ENCODE measurements at places on chromosomes 7 and 10. TPM values are rescaled to one million over a fixed set of nuclear protein-coding genes. Genes with fewer than 3 reads are reported as not detected.

DNA sequence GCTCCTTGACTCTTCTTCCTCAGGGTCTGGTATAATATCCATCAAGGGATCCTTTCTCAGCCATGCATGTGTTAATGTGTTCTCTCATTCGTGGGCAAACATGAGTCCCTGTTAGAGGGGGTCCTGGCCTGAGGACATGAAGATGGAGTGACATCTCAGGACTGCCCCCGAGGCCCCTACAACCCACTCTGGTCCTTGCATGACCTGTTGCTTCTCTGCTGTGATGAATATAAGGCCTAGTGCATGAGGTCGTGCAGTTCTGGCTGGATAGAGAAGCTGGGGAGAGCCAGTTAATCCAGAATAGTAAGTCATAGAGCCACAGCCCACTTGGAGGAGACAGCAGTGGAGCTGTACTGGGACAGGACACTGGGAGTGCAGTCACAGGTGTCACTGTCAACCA is 4.6 kb upstream of the VWC2 start:
- no peaks in the 10 kb centered on the region for H3K36me3 ChIP-seq
- DNase-seq = no peak
- H3K27me3 ChIP-seq = peaks cover 72% of the 10 kb centered on the region
- no peak overlapping the region for H3K4me3 ChIP-seq
- H3K27ac ChIP-seq = no peak overlapping the region

ZCWPW1 gene
- 2.0 TPM for total RNA-seq

GRCh38 chr10:114000457-114001010 is 43.1 kb upstream of the ADRB1 start:
- peaks cover 13% of the 10 kb centered on the region for H3K27me3 ChIP-seq
- DNase-seq = no peak
- H3K27ac ChIP-seq = no peak overlapping the region
- H3K36me3 ChIP-seq = no peaks in the 10 kb centered on the region

DNA sequence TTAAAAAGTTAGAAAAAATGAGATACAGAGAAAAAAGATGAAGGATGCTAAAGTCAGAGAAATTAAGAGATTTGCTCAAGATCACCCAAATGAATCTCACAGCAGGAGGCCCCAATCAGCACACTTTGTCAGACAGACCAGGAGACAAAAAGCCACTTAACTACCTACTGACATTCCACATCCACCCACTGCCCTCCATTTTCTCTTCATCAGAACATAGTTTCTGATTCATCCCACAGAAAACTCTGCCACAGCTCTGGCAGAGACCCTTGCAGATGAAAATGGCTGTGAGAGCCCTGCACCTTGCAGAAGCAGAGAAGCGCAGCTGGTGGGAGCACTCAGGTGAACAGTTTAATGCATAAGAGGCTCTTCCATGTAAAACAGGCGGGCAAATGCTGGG is 26.6 kb downstream of the DGKI start:
- H3K27ac ChIP-seq = no peak overlapping the region
- H3K36me3 ChIP-seq = no peaks in the 10 kb centered on the region
- peaks cover 28% of the 10 kb centered on the region for H3K4me1 ChIP-seq
- H3K27me3 ChIP-seq = no peaks in the 10 kb centered on the region
- no peak overlapping the region for H3K4me3 ChIP-seq

PRR15 gene
- 0.41 TPM for total RNA-seq

- H3K4me3 ChIP-seq = no peak overlapping the region
- no peaks in the 10 kb centered on the region for H3K36me3 ChIP-seq
- H3K4me1 ChIP-seq = peaks cover 2% of the 10 kb centered on the region
- DNase-seq = no peak
- peak overlapping the region; percentile 8 for H3K27ac ChIP-seq
- no peaks in the 10 kb centered on the region for H3K27me3 ChIP-seq
Observed at GRCh38 chr10:123795196-123795780, 96.3 kb downstream of the CPXM2 start.

ASIC3 gene
- 6.0 TPM for total RNA-seq

CNNM1 gene
- total RNA-seq = 1.6 TPM

DNA sequence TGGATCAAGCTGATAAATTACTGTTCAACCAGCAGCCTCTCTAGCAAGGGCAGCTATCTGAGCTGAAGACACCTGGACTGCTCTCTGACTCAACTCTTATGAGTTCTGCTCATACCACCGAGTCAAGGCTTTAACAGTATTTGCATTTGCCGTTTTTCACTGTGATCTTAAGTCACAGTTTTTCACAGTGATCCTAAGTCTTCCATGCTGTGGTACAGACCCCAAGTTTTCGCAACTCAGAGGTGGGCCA is 31.3 kb downstream of the PIP4K2A start:
- peaks cover 2% of the 10 kb centered on the region for H3K36me3 ChIP-seq
- no peak for DNase-seq
- no peak overlapping the region for H3K4me3 ChIP-seq
- H3K27ac ChIP-seq = no peak overlapping the region
- H3K27me3 ChIP-seq = no peaks in the 10 kb centered on the region

- DNase-seq = peak; percentile 22
- H3K4me3 ChIP-seq = peak overlapping the region; percentile 96
- H3K4me1 ChIP-seq = peaks cover 65% of the 10 kb centered on the region
- H3K27ac ChIP-seq = peak overlapping the region; percentile 88
Observed at GRCh38 chr10:80407812-80408241, 524 bp upstream of the PRXL2A start.

DNA sequence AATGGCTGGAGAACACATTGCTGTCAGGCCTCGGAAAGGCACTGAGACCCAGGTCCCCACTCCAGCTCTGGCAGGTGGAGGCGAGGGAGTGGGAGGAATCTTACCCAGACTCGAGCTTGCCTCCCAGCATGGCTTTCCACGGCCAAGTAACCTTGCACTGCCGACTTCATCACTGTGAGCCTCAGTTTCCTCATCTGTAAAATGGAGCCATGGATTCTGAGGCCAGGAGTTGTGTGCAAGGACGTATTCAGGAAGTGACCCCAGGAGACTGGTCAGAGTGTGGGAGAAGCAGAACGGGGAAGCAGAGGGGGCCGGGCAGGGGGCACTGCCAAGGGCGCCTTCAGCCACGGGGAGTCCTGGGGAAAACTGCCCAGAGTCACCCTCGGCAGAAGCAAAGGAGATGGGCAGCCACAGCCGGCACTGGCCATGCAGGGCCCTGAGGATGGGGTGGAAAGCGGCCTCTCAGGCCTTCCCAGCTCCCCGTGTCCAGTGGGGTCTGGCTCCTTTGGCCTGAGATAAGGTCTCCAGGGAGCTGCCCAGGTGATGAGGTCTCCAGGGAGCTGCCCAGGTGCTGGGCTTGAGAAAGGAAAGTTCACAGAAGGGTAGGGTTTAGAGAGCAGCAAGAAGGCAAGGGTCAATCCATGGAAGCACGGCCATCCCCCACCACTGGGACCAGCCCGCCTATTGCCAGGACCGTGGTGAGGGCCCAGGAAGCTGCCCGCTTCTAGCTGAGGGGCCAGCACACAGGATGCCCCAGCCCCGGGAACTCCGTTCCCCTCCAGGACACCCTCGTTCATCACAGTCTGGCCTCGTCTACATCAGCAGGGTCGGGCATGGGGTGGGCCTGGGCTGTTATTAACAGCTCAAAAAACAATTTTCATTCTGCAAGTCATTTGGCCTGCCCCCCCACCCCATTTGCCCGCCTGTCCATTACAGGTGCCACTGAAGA is 34.3 kb upstream of the EN2 start:
- DNase-seq = no peak
- H3K27me3 ChIP-seq = peaks cover 18% of the 10 kb centered on the region
- H3K4me1 ChIP-seq = no peaks in the 10 kb centered on the region
- no peaks in the 10 kb centered on the region for H3K36me3 ChIP-seq

VSIR gene
- not detected for total RNA-seq

- no peaks in the 10 kb centered on the region for H3K4me1 ChIP-seq
- H3K27ac ChIP-seq = no peak overlapping the region
- H3K4me3 ChIP-seq = no peak overlapping the region
- H3K36me3 ChIP-seq = no peaks in the 10 kb centered on the region
- H3K27me3 ChIP-seq = no peaks in the 10 kb centered on the region
Observed at GRCh38 chr7:156102267-156102666, 290.0 kb upstream of the SHH start.

NRG3 gene
- 3.4 TPM for total RNA-seq
